HFFc6 (cell line): ENCODE measurements at places on chromosomes 7 and 10. TPM values are rescaled to one million over a fixed set of nuclear protein-coding genes. Genes with fewer than 3 reads are reported as not detected.

SPAG6 gene
- total RNA-seq, result not detected in 3 replicates

FBH1 gene
- 64.4 to 74.5 TPM (median 69.8 TPM) in 3 replicates for total RNA-seq

MKLN1 gene
- 35.3 to 39.1 TPM (median 35.8 TPM) in 3 replicates for total RNA-seq

RPEL1 gene
- total RNA-seq, result 0.12 TPM in 1 of 3 replicates, not detected in the others
